ENCODE measurements at places on chromosomes 4 and X.

- no peak for DNase-seq
Measured at GRCh38 chr4:52841682-52842456, 20.2 kb upstream of the RASL11B start.

DNA sequence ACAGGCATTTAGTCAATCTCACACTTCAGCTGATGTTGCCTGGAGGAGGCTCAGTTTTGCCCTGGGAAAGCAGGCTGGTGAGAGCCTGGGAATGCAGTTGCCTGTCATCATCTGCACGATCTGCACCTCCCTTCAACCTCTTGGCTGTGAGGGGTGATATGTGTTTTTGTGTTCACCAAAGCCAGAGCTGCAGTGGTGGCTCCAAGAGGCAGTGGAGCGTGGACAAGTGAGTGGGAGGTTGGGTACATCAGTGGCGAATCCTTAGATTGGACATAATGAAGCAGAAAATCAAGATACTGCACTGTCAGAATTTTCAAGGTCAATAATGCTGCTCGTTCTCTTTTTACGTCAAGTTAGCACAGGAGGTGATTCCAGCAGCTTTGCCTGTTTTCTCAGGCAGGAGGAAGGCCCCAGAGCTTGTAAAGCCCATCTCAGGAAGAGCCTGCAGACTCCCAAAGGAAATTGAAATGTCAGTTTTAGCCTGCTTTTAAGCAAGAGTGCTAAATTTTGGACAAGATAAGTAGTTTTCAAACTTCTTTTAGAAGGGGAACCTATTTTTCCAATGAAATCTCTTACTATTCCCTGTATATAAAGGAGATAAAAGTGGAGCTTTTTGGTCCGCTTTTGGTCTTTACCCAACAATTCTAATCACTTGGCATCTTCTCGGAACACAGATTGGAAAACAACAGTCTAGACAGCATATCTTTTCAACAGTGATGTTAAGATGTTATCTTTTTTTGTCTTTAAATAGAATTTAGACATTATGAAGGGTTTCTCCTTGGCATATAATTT lies 92.8 kb downstream of the FRAS1 start:
- DNase-seq, result no peak

DNA sequence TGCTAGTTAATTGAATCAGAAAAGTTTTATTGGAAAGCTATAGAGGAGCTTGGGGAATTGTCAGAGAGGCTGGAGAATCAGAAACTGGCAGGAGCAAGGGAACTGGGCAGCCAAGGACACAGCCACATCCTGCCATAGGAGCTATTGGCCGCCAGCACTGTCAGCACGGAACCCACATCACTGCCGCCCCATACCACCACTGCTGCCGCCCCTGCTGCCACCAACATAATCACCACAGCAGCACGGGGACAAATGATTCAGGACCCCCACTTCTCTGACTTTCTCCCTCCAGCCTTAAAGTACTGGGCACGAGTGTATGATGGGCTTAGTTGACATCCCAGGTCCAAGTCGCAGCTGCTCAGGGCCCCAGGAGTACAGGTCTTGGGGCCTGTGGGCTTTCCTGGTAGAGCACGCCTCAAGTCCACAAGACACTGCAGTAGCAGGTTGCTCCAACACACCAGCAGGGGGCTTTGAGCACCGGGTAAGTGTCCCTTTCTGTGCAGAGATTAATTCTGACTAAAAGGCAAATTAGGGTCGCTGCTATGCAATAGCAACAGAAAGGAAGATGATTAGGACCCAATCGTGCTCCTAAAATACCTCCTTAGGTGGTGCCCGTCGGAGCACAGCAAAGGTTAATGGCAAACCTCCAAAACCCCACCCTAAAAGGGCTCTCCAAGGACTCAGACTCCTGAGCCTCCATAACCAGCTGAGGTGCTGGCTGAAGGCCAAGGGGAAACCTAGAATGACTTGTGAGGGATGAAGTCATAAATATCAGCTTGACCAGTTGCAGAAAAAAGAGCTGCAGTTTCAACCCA lies 6.9 kb downstream of the PJA1 start:
- DNase-seq, result no peak

- no peak for DNase-seq
Measured at GRCh38 chr4:48720459-48720858, 59.6 kb downstream of the FRYL start.

DNA sequence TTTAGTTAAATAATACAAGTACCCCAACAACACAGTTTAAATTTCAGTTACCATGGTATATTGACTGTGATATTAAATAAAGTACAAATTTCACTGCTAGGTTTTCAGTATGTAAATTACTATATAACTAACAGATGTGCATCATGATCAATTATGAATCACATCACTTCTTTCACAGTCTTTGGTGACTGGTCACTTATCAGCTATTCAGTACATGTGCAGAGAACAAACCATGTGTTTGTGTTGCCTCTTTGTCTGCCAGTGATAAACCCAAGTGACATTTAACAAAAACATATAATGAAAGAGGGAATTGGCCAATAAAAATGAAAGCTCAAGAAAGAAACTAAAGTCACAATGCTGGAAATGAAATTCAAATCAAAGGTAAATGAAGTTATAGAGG lies 249.3 kb downstream of the CHIC1 start:
- no peak for DNase-seq

DNA sequence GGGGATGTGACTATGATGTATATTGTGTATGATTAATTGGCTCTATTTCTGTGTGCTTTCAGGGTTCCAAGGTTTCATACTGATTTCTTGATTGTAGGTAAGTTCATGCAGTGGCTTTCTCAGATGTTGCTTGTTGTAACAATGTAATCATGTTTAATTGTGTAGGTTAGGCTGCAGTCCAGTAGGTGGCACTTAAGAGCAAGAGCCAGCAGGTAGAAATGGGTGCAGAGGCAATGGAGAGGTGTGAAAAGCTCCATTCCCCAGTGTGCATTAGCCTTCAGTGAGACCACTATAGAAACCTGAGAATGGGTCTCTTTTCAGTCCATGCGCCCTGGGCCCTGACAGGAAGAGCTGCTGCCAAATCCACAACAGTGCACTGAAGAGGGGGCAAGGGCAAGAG lies 28.2 kb downstream of the DCAF12L2 start:
- DNase-seq, result no peak

GRCh38 chr4:71473541-71474240 lies 134.9 kb downstream of the SLC4A4 start:
- DNase-seq, result no peak

DNA sequence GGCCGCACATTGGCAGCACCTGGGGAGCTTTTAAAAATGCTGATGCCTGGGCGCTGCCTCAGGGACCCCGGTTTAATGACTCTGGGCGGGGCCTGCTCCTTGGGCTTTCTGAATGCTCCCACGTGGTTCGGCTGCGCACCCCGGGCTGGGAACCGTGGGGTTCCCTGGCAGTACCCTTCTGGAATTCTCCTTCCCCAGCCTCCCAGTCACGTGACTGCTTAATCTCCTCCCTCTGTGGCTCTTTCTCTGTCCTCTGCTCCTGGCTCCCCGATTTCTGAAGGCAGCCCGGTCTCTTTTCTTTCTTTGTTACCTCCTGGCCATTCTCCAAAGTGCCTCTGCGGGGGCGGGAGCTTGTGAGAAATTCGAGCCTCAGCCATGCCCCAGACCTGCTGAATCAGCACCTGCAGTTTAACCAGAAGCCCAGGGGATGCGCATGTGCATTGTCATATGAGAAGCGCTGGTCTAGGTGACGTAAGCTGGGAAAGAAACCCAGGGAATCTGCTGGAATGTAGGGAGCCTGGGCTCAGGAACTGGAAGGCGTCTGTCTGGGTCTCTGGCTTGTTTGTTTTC lies 16.6 kb downstream of the CLCN4 start:
- DNase-seq, result no peak

- DNase-seq, result no peak
Measured at GRCh38 chr4:37463033-37463856, 218.7 kb downstream of the NWD2 start.

- DNase-seq, result no peak
Measured at GRCh38 chrX:112279940-112280339, 197.4 kb upstream of the TRPC5 start.

DNA sequence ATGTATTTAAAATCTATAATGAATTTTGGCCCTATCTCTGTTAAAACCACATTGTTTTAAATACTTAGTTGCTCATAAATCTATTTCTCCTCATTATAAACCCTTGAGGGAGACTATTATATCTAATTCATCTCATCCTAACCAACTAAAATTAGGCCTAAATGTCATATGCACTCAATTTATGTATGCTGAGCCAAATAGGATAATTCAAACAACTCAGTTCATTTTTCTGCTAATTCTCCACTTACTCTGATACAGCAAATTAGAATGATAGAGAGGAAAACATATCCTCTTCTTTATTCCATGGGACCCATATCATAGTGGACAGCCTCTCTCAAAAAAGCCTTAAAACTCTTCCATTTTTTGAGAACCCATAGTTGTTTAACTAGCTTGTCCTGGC lies 80.3 kb upstream of the TET2 start:
- no peak for DNase-seq

GRCh38 chr4:108742451-108743420 lies 20.1 kb downstream of the ETNPPL start:
- no peak for DNase-seq

DNA sequence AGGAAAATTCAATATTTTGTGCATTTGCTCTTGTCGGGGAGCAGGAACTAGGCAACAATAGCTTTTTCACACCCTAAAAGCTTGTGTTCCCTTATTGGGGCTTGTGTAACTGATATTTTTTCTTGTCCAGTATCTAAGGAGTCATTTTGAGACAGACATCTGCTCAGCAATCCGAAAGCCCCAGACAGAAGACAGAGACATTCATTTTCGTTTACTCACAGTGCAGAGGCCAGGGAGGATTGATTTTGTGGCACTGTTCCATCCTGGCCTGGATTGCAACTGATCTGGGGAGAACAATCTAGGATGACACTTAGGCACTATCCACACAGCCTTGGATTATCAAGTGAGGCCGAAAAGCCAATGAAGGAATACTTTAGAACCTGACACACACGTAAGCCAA lies 27.4 kb upstream of the PLAC1 start:
- no peak for DNase-seq

DNA sequence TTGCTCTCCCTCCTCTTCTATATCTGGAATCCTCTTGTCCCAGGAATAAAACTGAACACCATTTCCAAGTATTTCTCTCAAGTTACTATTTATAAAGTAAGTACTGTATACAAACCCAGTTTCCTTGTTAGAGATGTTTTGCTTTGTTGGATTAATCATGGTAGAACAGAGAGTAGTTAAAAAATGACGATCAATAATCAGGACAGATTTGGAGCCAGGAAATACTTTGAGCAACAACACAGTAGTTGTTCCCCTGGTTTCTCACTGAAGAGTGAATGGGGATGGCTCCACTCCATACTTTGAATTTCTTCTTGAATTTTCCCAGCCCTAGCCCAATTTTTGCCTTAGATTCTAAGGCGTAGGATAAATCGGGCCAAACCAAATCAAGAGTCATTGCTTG lies 21.4 kb downstream of the MGST2 start:
- no peak for DNase-seq

- DNase-seq, result no peak
Measured at GRCh38 chr4:39181520-39181904, 817 bp upstream of the WDR19 start.

GRCh38 chr4:118823471-118823870 lies 12.5 kb downstream of the SEC24D start:
- no peak for DNase-seq

DNA sequence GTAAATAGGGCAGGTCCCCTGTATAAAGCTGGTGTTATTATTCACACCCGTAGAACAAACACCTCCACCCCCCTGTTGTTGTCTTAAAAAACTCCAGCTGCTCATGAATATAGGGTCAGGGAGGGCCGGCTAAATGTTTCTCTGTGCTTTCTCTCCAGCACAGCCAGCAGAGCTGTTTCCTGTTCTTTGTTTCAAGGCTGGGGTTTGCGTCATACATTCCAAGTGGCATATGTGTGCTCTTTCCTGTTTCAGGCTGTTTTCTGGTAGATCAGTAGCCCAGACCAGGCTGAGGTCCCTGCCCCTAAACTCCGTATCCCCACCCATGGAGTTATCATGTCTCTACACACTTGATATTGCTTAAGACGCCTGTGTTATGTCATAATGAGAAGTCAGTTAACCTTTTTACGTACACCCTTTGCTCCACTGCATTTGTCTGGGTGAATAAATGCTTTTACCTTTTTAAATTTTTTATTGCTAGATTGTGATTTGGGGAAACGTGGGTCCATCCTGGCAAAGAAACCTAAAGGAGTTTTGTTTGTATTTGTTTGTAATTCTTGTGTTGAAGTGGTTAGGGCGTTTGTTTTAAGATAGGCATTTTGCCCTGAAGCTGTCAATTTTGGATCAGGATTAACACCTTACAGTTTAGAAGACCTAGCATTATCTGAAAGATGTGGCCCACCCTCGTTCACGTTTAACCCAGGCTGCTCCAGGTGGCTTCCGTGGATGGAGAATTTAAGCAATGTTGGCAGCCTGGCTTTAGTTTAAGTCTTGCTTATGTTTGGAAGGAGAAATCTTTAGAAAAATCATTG lies 3.3 kb downstream of the KLF3 start:
- DNase-seq, result peak; percentile 31

GRCh38 chr4:22712105-22712504 lies 19.4 kb downstream of the GBA3 start:
- DNase-seq, result no peak
